ENCODE measurements at places on chromosomes 3 and 15.
A peak's percentile ranks its signal among the peaks of the same experiment; 100 is the strongest.

DNA sequence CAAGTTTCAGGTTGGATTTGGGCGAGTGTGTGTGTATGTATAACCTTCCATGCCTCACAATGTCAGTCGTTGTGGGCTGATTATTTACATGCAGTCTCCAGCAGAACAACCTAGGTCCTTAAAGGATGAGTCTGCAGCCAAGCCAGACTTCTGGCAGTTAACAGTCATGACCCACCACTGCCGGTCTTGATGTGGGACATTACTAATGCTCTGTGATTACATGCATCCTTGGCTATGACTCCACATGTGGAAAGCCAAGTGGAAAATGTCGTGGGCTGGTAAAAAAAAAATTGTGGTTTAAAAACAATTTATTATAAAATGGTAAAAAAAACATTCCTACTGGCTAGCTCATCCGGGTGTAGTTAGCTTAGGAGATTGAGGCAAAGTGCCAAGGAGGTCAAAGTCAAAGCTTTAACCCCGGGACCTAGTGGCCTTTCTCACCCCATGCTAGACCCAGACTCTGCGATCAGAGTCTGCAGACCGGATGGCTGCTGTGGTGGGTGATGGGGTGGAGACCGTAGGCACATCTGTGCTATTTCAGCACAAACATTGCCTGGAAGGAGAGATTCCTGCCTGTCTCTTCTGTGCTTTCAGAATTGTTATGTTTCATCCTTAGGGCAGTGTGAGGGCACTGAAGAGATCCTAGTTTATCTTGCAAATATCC, 6.8 kb downstream of the RARRES1 start:
- DNase-seq, result peak; percentile 39

DNA sequence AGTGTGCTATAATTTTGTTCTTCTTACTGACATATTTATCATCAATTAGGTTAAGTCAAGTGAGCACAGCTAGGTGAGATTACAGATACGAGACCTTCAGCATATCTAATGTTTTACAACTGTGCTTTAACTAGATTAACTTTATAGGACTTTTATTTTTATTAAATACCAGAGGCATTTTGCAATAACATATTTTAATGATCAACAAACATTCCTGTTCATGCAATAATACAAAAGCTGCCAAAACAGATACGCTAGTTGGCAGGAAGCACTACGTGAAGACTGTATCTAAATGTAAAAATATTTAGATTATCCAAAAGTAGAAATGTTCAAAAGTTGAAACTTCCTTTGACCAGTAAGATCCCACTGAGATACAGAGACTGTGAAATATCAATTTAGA, 139.1 kb downstream of the CBLB start:
- no peak for DNase-seq

DNA sequence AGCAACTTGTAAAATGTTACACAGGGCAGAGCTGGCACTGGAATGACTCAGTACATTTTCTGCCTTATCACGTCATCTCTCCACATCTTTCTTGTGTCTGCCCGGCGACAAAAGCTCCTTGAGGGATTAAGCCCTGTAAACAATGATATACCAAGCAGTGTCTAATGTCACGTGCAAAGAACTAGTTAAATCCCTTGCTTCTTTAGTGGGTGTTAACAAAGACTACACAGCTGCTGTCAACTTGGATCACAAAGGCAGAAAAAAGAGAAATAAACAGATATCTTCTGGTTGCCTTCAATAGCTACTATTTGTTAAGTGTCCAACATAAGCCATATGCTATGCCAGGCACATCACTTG, 48.1 kb upstream of the FRMD4B start:
- DNase-seq, result no peak

GRCh38 chr15:52220251-52220650, 29.1 kb upstream of the GNB5 start:
- DNase-seq, result no peak

- no peak for DNase-seq
Observed at GRCh38 chr3:185734725-185735096, 90.1 kb downstream of the IGF2BP2 start.

DNA sequence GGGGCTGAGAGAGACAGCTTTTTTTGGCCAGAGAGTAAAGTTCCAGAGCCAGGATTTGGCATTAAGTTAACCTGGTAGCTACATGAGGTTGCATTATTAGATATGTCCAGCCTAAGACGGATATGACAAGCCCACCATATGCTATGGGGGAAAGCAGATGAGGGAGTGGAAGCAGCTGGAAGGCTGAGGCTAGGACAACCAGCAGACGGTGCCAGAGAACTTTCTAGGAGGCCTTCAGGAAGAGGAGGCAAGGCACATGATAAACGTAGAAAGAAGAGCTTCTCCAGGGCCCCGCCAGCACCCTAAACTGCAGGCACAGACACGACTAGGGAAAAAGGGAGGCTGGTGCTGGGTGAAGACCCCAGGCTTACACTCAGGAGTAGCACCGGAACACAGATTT, 87.0 kb downstream of the CTNNB1 start:
- no peak for DNase-seq

DNA sequence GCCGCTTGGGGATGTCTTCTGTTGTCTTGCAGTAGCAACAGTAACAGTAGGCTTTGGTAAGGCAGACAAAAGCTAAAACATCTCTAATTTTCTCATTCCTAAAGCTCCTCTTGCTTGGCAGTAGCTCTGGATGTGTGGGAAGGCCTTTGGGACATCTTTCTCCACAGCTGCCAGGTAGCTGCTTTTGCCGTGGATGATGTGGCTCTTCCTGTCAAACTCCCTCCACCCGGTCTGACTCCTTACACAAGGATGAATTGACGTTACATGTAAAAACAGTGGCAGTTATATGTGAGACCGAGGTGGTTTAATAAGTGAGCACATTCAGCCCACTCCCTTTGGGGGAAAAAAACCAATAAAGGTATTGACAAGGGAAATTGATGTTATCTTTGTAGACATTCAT, 309.1 kb downstream of the TUSC7 start:
- DNase-seq, result no peak

- DNase-seq, result no peak
Observed at GRCh38 chr3:161540594-161540993, 44.0 kb downstream of the OTOL1 start.

DNA sequence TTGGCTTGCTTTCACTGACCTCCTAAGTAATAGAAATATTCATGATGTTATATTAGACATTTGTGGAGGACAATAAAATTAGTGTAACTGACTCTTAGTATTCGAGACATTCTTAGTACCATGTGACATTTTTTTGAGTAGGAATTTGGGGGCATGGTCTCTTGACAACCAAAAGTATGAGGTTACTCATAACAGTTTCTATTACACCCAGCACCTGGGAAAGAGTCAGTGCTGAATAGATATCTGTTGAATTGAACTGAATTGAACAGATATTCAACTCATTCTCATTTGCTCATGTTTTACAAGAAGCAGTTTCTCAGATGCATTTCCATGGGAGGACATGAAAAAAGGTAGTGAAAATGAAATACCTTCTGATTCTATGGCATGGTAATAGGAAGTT, 84.4 kb downstream of the CMSS1 start:
- DNase-seq, result peak; percentile 35

DNA sequence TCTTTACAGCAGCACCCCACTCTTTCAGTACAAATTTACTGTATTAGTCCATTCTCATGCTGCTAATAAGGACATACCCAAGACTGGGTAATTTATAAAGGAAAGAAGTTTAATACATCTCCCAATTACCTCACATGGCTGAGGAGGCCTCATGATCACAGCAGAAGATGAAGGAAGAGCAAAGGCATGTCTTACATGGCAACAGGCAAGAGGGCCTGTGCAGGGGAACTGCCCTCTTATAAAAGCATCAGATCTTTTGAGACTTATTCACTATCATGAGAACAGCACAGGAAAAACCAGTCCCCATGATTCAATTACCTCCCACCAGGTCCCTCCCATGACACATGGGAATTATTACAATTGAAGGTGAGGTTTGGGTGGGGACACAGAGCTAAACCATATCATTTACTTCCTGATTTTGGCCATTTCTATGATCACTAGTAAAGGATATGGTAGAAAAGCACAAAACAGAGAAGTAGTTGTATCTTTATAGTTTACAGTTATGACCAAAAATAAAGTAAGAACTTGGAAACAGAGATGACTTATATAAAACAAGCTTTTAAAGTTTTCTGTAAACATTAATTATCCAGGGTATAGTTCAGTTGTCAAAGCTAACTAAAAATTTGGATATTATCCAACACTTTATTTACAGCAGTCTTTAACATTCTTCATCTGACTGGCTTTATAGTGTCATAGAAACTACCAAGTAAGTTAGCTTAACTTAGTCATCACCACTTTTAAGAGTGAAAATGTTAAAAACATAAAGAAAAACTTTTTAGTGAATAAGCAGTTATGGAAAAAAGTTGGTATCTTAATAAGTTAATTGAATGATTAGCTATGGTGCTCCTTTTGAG, 40.2 kb downstream of the P2RY1 start:
- DNase-seq, result no peak

- DNase-seq, result no peak
Observed at GRCh38 chr3:47542471-47543173, 29.1 kb upstream of the ELP6 start.
